ENCODE measurements at places on chromosomes 1 and 21.

DNA sequence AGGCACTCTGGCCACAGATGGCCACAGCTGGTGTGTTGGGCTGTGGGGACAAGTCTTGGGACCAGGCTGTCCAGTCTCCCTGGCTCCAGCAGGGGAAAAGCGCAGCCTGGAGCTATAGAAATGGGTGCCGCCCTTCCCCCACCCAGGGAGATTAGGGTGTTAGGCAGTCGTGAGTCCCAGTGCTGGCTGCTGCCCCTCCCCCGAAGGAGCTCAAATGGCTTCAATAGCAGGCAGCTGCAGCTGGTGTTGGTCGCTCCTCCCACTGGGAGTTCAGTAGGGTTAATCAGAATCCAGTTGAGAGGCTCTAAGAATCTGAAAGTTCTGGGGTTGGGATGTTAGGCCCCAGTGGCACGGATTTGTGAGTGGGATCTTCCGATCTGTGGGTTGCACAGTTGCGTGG lies 595.6 kb upstream of the PKN2 start:
- DNase-seq: peak; percentile 44

DNA sequence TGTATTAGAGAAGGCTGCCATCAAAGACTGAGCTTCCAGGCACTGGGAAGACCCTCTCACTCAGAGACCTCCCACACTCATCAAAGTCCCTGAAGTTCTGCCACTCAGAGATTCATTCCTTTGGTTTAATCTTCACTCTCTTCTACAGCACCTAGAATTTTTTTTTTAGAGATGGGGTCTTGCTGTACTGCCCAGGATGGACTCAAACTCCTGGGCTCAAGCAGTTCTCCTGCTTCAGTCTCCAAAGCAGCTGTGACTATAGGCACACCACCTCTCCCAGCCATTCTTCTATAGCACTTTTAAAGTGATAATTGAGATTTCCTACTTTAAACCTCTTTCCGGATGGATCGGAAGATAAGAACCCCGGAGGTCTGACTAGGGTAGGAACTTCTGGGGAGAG lies 3.7 kb upstream of the HP1BP3 start:
- DNase-seq: no peak

GRCh38 chr1:221159608-221160007 lies 280.4 kb downstream of the HLX start:
- DNase-seq: no peak

GRCh38 chr1:160216301-160216700 lies 11.1 kb downstream of the PEA15 start:
- DNase-seq: no peak

GRCh38 chr1:167605576-167605975 lies 24.5 kb upstream of the RCSD1 start:
- no peak for DNase-seq

DNA sequence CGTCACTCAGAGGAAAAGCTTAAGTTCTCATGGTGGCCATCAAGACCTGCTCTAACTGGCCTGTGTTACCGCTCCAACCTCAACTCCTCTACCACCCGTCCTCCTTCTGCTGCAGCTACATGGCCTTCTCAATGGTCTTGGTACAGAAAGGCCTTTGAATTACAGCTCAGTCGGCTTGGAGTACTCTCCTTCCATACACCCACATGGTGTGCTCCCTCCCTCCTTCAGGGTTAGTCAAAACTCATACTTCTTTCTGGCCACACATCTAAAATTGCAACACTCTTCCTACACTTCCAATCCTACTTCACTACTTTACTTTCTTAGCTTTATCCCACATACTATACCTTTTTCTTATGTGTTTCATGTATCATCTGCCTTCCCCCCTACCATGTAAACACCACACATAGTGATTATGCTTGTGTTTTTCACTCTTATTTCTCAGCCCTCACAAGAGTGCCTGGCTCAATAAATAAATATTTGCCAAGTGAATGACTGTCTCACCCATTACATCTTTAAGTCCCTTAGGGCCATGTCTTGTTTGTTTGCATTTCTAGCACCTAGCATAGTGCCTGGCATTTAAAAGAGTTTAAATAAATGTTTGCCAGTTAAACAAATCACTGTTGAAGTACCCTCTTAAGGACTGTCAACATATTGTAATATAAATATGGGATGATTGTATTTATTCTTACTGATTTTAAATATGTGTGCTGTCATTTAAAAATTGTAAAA lies 37.6 kb upstream of the HMCN1 start:
- no peak for DNase-seq

GRCh38 chr1:248704606-248705005 lies 2.0 kb upstream of the OR14I1 start:
- DNase-seq: no peak

DNA sequence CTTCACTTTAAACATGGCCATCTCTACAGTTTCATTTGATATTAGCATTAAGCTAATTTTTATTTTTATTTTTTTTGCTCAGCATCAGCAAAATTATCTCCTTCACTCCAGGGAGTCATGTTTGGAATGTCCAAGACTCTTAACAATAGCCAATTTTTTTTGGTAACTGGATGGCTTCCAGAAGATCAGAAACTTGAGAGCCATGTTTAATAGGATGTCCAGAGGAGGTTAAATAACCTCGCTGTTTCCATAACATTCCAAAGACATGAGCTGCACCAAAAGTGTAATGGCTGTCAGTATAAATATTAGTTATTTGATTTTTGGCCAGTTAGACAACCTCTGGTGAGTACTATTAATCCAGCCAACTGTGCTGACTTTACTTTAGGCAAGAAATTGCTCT lies 80.7 kb downstream of the DNTTIP2 start:
- no peak for DNase-seq

Data from glutamatergic neuron (in vitro differentiated cells).